ENCODE measurements at places on chromosomes 12 and 14. TPM values are rescaled to one million over a fixed set of nuclear protein-coding genes. Genes with fewer than 3 reads are reported as not detected.

DNA sequence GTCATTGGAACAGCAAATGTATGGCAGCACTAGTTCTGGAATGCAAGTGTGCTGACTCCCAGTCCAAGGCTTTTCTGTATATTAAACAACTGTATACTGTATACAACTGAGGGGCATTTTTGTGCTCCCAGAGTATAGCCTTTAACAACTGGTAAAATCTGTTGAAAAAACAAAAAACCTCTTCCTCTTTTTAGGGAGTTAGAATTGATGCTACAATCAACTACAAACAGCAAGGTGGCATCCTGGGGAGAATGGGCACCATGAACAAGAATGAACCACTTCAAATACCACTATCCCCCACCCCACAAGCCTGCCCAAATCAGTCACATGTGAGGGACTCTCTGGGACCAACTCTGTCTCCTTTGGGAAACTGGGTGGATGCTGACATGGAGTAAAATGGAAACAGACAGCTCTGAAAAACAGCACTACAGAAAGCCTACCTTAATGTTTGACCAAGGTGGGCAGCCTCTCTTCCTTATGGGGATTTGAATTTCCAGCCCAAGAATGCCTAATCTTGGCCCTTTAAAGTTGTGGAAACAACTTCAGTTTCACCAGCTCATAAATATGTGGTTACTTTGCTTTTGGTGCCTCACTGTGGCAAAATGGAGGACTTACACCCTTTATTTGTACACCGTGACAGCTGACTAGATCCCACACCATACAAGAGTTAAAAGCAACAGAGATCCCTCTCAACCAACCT is 7.5 kb downstream of the VTI1B start:
- DNase-seq, result no peak

GRCh38 chr14:23445773-23446172 is 10.3 kb upstream of the MYH7 start:
- DNase-seq, result no peak

DNA sequence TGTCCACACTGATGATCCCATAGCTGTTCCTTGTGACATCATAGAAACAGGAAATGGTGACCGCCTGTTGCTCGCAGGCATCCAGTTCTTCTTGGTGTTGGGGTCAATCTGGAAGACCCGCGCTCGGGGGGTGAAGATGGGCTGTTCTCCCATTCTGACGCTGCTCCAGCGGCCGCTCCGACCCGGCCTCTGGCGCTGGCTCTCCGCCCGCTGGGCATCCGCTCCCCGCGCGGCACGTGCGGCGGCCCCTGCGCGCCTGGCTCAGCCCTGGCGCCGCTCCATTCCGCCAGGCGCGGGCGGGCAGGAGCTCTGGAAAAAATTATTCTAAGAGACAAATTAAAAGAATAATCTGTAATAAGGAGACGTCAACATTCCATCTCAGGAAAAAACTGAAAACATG is 761.1 kb downstream of the TMEM121 start:
- DNase-seq, result no peak

DNA sequence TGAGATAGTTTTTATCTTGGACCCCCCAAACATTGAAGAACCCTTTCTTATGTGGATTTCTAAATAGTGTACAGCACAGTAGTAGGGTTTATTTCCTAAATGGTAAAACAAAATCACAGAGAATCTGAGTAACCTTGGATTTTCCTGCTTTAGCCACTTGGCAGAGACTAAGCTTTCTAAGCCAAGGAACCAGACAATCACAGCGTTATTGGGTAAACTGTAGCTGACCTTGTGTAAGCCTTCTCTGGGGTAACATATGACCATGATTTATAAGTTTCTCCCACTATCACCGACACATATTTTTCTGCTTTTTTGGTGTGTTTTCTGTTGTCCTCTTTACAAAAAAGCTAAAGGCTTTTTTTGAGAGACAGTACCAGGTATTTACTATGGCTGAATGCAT is 136.3 kb upstream of the PZP start:
- no peak for DNase-seq

TAS2R43 gene
- total RNA-seq, result 1.0 TPM

FGD4 gene
- 47.6 TPM for total RNA-seq

Data from type B pancreatic cell (in vitro differentiated cells).